ENCODE measurements at places on chromosomes 4 and X.

DNA sequence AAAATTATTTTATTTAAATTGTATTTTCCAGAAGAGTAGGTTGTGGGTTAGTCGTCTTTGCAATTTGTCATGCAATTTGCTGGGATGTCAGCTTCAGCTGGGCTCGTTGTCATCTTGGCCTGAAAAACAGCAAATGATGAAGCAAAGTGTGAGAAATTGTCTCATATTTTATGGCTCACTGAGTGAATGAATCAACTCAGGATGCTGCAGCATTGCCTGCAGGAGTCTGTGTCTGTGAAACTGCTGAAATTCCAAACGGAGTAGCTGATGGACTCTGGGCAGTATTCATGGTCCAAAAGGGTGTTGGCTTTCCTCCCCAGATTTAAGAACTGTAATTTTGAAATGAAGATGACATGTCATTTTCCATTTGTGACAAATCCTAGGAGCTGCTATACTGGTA is 37.2 kb downstream of the CXCL8 start:
- DNase-seq = no peak

- DNase-seq = no peak
Observed at GRCh38 chr4:122617597-122618593, 3.0 kb downstream of the IL21 start.

- no peak for DNase-seq
Observed at GRCh38 chr4:79561751-79562150, 153.7 kb upstream of the GK2 start.

- no peak for DNase-seq
Observed at GRCh38 chrX:37653397-37654085, 32.0 kb upstream of the XK start.

DNA sequence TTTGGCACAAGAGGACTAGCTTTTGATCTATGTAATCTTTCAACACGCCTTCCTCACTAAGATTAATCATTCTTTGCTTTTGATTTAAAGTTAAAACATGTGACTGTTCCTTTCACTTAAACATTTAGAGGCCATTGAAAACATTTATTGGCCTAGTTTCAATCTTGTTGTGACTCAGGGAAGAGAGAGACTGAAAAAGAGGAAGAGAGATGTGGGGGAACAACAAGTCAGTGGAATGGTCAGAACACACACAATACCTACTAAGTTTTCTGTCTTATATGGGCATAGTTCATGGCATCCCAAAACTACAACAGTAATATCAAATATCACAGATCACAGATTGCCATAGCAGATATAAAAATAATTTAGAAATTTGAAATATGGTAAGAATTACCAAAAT is 812.9 kb upstream of the AGA start:
- DNase-seq = no peak

- DNase-seq = no peak
Observed at GRCh38 chr4:183984566-183984965, 79.5 kb downstream of the STOX2 start.

All from stimulated activated CD8-positive, alpha-beta memory T cell treated with anti-CD3 and anti-CD28 coated beads, Interleukin-4, amount 100 ng/mL, for 1 hour (primary cell).